ENCODE measurements at places on chromosomes 5 and 9.

- DNase-seq, result no peak
These were observed 430.4 kb downstream of the EBF1 start for GRCh38 chr5:158669275-158669674.

- peak; percentile 25 for DNase-seq
These were observed 31.4 kb upstream of the BRD3 start for GRCh38 chr9:134099123-134099761.

DNA sequence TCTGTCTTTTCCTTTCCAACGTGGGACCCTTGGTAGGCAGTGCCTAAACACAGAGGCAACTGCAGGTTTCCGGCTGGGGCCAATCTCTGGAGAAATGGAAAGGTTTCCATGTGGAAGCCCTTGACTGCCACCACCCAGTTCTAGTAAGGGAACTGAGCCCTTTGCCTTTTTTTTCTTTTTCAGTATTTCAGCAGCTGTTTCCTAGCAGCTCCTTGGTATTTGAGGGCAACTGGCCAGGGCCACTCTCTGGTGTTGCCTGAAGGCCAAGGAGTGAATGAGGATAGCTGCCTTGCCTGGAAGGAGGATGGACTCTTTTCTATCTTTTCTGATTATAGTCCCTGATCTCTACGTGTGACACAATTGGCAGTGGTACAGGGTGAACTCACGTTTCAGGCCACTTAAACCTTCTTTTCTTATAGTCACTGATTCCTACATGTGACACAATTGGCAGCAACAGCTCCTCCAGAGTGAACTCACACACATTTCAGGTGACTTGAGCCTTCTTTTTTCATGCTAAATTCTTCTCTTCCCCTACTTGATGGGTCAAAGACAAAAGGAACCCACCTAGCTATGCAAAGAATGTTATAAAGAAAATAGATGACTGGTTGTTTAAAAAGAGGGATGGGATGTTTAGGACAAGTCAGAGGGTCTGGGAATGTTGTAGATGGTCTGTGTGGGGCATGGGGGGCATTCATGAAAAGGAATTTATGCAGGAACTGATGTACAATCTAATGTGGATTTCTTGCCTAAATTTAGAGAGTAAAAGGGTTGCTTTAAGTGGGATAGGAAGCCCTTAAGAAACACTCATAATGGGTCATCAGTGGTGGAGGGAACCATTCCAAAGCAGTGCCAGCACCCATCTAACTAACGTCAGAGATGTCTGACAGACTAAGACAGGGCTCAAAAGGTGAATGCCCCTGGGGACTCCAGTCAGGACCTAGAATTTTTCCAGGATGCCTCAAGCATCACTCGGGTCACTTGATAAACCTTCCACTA is 190.1 kb downstream of the TMEM232 start:
- DNase-seq, result peak; percentile 38

- no peak for DNase-seq
These were observed 193.8 kb downstream of the GADD45G start for GRCh38 chr9:89798547-89799120.

DNA sequence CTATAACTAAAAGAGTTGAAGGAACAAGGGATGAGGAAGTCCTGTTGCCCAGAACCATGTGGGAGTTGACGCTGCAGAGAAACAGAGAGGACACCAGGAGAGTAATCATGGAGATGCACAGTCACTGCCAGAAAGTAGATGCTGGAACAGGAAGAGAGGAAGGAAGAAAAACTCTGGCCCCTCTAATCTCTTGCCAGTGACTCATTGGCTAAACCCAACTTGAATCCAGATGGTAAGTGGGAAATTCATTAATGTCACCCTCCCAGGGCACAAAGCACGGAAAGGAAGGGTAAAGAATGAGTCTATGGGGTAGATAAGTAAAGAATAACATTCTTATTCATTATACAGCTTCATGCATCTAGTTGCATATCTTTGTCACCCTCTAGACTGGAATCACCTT is 631.9 kb downstream of the PRELID2 start:
- DNase-seq, result no peak

GRCh38 chr9:87557996-87558395 is 60.3 kb downstream of the DAPK1 start:
- DNase-seq, result peak; percentile 26

- DNase-seq, result no peak
These were observed 82.0 kb downstream of the COL5A1 start for GRCh38 chr9:134723491-134724190.

DNA sequence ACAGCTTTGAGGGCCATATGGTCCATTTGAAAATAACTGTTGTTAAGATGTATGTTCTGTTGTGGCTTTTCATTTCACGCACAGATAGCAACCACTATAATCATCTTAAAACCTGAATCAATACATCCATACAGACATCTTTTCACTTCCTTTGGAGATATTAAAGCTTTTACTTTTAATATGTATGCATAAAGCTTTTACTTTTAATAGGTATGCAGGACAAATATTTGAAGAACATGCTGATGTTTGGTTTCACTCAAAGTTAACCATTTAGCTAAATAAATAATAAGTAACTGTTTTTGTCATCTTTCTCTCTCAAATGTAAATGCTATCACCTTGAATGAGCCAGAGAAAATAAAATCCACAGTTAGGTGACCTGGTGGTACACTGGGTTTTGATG is 108.6 kb downstream of the OXCT1 start:
- DNase-seq, result no peak

- DNase-seq, result no peak
These were observed 1.1 kb downstream of the SLCO4C1 start for GRCh38 chr5:102294886-102295395.

GRCh38 chr9:130225071-130225470 is 40.5 kb upstream of the HMCN2 start:
- no peak for DNase-seq

GRCh38 chr5:134578578-134579283 is 53.3 kb downstream of the JADE2 start:
- DNase-seq, result no peak

DNA sequence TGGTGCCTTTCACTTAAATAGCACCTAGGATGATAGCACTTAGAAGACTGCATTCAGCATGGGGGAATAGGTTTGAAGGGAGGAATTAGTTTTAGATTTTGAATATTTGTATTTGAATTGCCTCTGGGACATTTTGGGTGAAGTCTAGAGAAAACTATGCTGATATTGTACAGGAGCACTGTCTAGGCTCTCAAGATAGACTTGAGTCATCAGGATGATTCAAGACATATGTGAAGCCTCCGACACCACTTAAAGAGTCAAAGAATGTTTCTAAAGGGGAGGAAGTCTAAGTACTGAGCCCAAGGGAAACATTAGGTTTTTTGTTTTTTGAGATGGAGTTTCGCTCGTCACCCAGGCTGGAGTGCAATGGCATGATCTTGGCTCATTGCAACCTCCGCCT is 63.9 kb upstream of the CCDC180 start:
- no peak for DNase-seq

DNA sequence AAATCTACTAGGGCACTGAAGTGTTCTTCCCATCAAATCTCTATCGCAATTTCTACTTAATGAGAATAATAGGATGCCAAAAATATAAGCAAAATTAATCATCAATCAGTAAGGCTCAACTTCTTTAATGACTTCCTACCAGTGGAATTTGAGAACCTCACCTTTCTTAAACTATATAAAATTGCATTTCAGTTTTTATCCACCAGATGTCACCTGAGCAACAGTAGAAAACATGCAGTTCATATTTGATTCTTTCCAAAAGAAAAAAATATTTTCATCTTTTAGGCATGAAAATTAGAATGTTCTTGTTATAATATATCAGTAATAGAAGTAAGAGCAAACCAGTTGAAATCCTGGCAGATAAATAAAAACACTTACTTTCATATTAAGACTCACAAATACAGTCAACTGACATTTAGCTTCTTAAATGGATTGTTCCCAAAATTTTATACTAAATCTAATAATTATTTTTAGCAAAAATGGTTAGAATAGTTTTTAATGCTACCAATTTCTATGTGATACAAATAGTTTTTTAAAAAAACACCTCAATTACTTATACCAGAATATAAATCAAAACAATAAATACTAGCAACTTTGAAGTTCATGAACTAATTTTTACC is 13.4 kb upstream of the CCDC112 start:
- DNase-seq, result peak; percentile 43

DNA sequence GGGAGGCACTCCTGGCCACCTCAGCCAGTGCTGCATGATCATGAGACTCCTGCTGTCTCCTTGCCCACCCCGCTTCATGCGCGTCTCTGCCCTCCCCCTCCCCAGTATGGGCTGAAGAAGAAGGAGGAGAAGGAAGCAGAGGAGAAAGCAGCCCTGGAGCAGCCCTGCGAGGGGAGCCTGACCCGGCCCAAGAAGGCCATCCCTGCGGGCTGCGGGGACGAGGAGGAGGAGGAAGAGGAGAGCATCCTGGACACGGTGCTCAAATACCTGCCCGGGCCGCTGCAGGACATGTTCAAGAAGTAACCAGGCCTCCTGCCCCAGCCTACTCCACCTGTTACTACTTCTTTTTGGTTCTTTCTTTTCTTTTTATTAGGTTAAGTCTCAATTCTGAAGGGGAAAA is 8.4 kb downstream of the CPLX2 start:
- DNase-seq, result no peak
